HT-29 (cell line): ENCODE measurements at places on chromosomes 2 and 18. TPM values are rescaled to one million over a fixed set of nuclear protein-coding genes. Genes with fewer than 3 reads are reported as not detected.

The FAM124B gene
- total RNA-seq = not detected in 2 replicates

The IGFBP5 gene
- total RNA-seq = not detected in 2 replicates

The MBD1 gene
- total RNA-seq = 47.4 and 50.5 TPM in 2 replicates

The CNGA3 gene
- not detected in 2 replicates for total RNA-seq

GRCh38 chr2:71856773-71857525 lies 290.7 kb downstream of the CYP26B1 start:
- DNase-seq = peak; percentile 31

DNA sequence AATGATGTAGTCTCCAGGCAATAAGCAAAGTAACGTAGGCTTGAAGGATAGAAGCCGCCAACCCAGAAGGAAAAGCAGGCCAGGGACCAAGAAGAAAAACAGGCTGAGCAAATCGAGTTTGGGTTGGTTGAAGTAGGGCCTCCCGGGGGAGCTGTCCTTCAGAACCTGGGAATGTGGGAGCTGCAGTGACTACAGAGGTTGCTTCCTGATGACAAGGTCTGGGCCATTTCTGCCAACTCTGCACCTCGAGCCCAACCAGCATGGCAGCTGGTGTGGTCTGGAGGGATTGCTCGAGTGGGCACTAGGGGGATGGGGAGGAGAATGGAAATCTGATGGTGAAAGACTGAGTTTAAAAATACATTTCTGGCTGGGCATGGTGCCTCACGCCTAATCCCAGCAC lies 14.1 kb downstream of the ACMSD start:
- no peak for DNase-seq

GRCh38 chr2:85340034-85340892 lies 12.5 kb upstream of the TGOLN2 start:
- no peak for DNase-seq

- DNase-seq = no peak
Measured at GRCh38 chr2:134457353-134457752, 203.5 kb downstream of the MGAT5 start.
